ENCODE measurements at places on chromosomes 12 and 14.
A peak's percentile ranks its signal among the peaks of the same experiment; 100 is the strongest.

DNA sequence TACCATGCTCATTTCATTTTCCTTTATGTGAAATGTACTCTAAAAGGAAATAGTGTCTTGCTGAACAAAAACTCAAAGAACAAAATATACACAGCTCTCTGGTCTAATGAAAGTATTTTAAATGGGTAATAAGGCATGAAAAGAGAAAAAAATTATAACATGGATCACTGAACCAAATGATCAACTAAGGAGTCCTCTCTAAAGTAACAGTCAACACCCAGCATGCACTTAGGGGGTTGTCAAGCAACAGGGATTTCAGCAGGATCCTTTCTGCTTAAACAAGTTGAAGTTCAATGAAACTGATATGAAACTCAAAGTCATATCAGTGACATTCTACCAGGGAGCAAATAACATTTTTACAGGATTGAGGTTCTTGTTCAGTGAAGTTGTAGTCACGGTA is 398.8 kb downstream of the SEC23A start:
- DNase-seq = no peak

GRCh38 chr12:3179731-3180130 is 102.6 kb downstream of the TSPAN9 start:
- peak; percentile 41 for DNase-seq

DNA sequence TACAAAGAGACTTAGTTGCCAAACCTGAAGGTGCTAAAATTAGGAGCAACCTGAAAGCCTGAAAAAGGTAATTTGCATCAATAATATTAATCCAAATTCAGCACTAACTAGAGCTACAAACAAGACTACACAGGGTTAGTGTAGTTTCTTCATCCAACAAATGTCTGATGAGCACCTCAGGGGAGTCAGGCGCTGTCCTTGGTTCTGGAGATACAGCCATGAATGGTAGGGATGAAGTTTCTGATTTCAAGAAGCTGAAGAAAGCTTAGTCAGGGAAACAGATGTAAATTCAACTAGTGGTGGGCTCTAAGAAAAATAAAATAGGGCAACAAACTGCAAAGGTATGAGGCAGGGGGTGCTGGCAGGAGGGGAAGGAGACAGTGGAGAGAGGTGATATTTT is 266.3 kb downstream of the GLT1D1 start:
- DNase-seq = no peak

- no peak for DNase-seq
Observed at GRCh38 chr12:53820514-53821306, 68.9 kb upstream of the CISTR start.

DNA sequence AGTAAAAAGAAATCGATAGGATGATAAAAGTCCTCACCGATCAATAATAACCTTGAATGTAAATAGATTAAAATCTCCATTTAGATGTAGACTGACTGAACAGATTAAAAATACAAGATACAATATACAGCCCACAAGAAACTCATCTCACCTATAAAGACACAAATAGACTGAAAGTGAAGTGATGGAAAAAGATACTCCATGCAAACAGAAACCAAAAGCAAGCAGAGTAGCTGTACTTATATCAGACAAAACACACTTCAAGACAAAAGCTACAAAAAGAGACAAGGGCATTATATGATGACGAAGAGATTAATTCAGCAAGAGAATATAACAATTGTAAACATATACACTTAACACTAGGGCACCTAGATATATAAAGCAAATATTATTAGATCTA is 444.8 kb downstream of the RGS6 start:
- no peak for DNase-seq

- DNase-seq = peak; percentile 75
Observed at GRCh38 chr12:5003025-5003666, 40.5 kb upstream of the KCNA5 start.

GRCh38 chr12:93381161-93381975 is 3.6 kb downstream of the NUDT4 start:
- peak; percentile 22 for DNase-seq

DNA sequence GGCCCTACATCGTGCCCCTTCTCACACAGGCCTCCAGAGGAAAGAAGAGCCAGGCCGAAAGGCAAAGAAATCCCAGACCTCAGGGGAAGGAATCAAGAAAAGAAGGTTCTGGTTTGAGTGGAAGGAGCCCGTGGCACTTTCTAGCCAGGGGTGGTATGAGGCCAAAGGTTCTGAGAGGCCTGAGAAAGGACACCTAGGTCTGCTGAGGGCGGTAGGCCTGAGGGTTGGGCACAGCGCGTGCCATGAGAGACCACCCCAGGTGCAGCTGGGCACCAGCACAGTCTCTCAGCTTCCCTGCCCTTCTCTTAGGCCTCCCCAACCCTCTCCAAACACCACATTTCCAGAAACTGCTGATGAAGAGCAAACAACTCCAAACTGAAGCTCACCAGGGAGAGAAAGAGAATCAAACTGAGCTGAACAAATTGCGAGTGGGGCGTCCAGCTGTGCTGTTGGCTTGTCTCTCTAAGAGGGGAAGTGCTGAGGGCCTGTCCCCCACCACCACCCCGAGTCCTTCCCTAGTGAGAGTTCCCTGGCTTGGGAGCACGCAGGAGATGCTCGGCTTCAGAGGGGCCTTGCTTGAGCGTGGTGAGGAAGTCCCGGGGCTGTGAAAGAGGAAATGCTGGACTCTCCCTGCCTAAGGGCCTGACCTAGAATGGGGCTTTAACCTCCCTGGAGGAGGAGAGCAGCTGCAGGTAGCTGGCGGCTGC is 184.8 kb downstream of the ZFP36L1 start:
- DNase-seq = no peak

- DNase-seq = no peak
Observed at GRCh38 chr14:106528717-106529116, 1002.3 kb downstream of the TMEM121 start.

- DNase-seq = no peak
Observed at GRCh38 chr12:27081668-27082111, 688 bp downstream of the C12orf71 start.

- DNase-seq = no peak
Observed at GRCh38 chr12:97194546-97194945, 268.1 kb upstream of the RMST start.

- no peak for DNase-seq
Observed at GRCh38 chr12:47612953-47613352, 92.9 kb downstream of the RPAP3 start.

- no peak for DNase-seq
Observed at GRCh38 chr12:132717531-132718387, 7.1 kb downstream of the PGAM5 start.

GRCh38 chr14:61620130-61620946 is 75.0 kb upstream of the HIF1A start:
- no peak for DNase-seq

DNA sequence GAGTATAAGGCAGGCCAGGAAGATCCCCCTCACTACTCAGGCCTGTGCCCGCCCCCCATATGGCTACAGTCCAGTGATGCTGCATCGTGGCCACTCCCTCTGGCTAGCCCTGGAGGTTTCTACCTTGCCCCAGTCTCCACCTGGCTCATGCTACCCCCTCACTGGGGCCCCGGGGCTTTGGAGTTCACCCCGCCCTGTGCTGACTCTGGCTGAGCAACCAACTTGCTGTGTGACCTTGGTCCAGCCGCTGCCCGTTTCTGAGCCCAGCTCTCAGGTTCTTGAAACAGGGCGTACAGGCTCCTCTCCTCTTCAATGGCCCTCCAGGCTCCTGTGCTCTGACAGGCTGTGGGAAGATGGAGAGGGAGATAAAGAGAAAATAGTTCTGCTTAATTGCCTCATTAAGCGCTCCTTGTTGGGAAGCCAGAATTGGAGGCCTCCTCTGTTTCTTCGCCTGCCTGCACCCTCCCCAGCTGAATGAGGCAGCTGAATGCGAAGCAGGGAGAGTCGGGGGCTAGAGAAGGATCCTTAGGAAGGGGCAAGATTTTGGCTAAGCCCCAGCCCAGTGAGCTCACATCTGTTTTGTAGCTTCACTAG is 138.2 kb upstream of the NCOR2 start:
- no peak for DNase-seq

- DNase-seq = no peak
Observed at GRCh38 chr14:91374287-91374878, 43.2 kb downstream of the CCDC88C start.

GRCh38 chr12:27024291-27024690 is 1.9 kb downstream of the MED21 start:
- no peak for DNase-seq

- no peak for DNase-seq
Observed at GRCh38 chr14:73696466-73697400, 17.5 kb downstream of the PNMA1 start.

Data from NCI-H2081 (cell line).